ENCODE measurements at places on chromosomes 3 and 15.

- DNase-seq = no peak
Observed at GRCh38 chr3:166177130-166177529, 339.9 kb upstream of the BCHE start.

DNA sequence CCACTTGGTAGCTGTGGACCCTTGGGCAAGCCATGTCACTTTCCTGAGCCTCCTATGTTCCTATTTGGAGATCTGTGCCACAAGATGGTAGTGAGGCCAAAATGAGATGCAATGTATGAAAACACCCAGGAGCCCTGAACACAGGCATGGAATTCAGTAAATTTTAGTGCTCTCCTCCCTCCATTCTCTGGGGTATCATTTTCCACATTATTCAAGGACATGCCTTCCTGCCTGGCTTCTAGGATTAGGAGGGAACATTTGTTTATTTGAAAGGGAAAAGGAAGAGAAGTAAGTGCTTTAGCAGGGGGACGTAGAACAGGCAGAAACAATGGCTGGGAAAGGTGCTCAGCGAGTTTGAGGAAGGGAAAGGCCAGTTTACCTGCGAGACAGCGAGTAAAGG lies 98.8 kb downstream of the ATG7 start:
- no peak for DNase-seq

DNA sequence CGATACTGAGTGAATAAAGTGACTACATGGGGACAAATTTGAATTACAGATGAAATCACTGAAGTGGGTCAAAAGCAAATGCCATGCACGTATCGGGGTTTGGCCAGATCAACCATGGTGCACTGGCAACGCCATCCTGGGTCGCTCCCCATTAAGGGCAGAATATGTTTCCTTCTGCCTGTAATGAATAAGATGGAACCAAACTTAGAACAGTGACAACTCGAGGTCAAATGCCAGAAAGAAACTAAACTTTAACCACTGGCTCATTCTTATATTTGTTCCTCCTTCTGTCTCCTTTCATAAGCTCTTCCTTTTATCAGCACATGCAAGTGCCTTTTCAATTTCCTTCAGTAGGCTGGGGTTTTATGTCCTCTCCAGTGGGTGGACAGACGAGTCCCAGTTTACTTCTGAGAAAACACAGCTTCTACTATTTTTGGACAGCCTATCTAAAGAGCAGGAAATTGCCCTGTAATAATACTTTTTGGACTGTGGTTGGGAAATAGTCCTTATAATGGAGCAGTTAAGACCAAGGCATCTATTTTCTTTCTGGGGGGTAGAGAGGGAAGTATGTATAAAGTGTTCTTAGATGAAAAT lies 61.4 kb downstream of the WHAMM start:
- no peak for DNase-seq

- no peak for DNase-seq
Observed at GRCh38 chr3:16802389-16802788, 82.4 kb upstream of the PLCL2 start.

- DNase-seq = no peak
Observed at GRCh38 chr3:135083756-135084155, 288.7 kb downstream of the EPHB1 start.

DNA sequence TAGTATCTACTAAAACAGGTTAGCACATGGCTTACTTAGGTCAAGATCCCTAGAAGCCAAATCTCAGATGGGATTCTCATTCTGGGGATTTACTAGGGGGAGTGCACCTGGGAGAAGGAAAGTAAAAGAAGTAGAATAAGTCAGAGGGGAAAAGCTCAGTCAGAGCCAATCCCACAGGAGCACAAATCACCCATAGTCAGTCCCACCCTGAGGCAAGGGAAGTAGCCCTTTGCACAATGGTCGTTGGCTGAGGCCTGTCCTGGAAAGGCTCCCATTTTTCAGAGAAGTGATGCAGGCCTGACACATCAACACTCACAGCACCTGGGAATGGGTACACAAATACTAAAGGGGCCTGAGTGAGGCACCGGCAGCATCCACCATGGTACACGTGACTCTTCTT lies 39.8 kb downstream of the SST start:
- DNase-seq = no peak

- DNase-seq = no peak
Observed at GRCh38 chr3:69741032-69741767, 1.9 kb downstream of the MITF start.

DNA sequence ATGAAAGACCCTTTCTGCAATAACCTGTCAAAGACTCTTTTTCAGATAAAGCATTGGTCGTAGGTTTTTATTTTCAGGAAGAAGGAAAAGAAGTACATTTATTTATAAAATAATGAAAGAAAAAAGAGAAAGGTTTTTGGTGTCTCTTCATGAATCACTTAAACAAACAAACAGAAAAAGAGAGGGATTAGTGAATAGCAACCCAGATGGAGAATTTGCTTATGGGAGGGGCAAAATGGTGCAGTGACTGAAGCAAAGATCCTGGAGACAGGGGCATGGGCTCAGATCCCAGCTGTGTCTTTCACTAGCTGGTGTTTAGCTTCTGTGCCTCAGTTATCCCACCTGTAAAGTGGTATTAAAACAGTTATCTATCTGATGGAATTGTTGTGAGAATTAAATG lies 78.6 kb upstream of the PFN2 start:
- DNase-seq = no peak

DNA sequence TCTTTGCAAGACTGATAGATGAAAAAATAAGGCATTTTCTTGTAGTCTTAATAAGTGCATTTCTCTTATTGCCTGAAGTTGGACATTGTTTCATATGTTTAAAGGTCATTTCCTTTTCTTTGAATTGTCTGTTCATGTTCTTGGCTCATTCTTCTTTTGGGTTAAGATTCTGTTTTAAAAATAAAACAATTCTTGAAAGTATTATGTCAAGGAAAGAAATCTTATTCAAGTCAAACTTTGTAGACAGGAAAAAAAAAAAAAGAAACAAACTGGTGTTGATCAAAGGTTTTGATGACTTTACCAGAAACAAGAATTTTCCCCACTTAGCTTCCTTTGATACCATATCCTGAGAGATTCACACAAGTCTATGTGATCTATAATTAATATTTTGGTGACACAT lies 132.9 kb upstream of the AADACL2 start:
- no peak for DNase-seq

GRCh38 chr3:107894998-107895397 lies 195.8 kb downstream of the CD47 start:
- no peak for DNase-seq

- no peak for DNase-seq
Observed at GRCh38 chr3:38996193-38996592, 55.6 kb downstream of the SCN11A start.

DNA sequence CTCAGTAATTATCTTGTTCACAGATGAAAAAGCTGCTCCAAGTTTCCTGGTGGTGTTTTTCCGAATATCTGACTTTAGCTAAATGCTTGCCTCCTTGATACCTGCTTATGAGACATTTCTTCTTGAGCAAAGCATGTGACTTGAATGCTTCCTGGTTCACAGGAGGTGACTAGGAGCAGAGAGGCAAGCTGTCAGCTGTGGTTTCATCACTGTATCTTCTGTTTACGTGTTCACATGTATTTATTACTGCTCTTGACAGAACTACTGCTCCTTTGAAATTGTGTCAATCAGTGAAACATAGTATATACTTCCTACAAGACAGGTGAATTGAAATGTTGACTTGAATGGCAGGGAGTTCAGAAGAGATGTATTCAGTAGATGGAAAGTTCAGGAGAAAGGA lies 8.9 kb upstream of the SPPL2A start:
- no peak for DNase-seq

GRCh38 chr3:38165722-38166387 lies 518 bp downstream of the OXSR1 start:
- no peak for DNase-seq
